ENCODE measurements at places on chromosomes 7 and 10. TPM values are rescaled to one million over a fixed set of nuclear protein-coding genes. Genes with fewer than 3 reads are reported as not detected.

Gene COL28A1
- 0.47 TPM for total RNA-seq

Gene NPC1L1
- total RNA-seq: 20.6 TPM

Gene GIMAP1
- total RNA-seq: not detected

Gene AKR1B15
- 6.3 TPM for total RNA-seq

Gene BTBD16
- 0.47 TPM for total RNA-seq

Gene NDUFA5
- total RNA-seq: 94.9 TPM

Gene C10orf62
- 0.23 TPM for total RNA-seq

Gene INSYN2A
- 0.97 TPM for total RNA-seq

Gene SMC3
- 35.4 TPM for total RNA-seq

Gene PDE1C
- total RNA-seq: 3.3 TPM

Gene ZNHIT1
- total RNA-seq: 105 TPM

Gene TMEM236
- 1.4 TPM for total RNA-seq

Gene SHH
- total RNA-seq: 21.2 TPM

Gene AKR1C4
- 1.7 TPM for total RNA-seq

Gene CUZD1
- not detected for total RNA-seq

Gene TDRD1
- total RNA-seq: not detected

Gene GATA3
- 0.96 TPM for total RNA-seq

Gene NCF1
- total RNA-seq: not detected

Gene DNAJB9
- total RNA-seq: 83.9 TPM

Gene CASTOR2
- 19.9 TPM for total RNA-seq

Gene PNLIP
- 0.13 TPM for total RNA-seq

Gene TYSND1
- 12.1 TPM for total RNA-seq

Gene TMEM130
- 0.90 TPM for total RNA-seq

Gene NEURL1
- 4.6 TPM for total RNA-seq

Gene MYL10
- total RNA-seq: 0.60 TPM

Gene SPACDR
- 0.13 TPM for total RNA-seq

Gene HEPACAM2
- 19.8 TPM for total RNA-seq

Gene HTRA1
- 87.1 TPM for total RNA-seq

Gene GPC2
- 5.3 TPM for total RNA-seq

Gene VPS26A
- 57.6 TPM for total RNA-seq

Gene ZNF488
- total RNA-seq: 1.2 TPM

Gene CTAGE4
- total RNA-seq: 5.8 TPM

Gene SAP25
- total RNA-seq: not detected

Measured in hepatocyte (in vitro differentiated cells).